ENCODE measurements at places on chromosomes 4 and X.

DNA sequence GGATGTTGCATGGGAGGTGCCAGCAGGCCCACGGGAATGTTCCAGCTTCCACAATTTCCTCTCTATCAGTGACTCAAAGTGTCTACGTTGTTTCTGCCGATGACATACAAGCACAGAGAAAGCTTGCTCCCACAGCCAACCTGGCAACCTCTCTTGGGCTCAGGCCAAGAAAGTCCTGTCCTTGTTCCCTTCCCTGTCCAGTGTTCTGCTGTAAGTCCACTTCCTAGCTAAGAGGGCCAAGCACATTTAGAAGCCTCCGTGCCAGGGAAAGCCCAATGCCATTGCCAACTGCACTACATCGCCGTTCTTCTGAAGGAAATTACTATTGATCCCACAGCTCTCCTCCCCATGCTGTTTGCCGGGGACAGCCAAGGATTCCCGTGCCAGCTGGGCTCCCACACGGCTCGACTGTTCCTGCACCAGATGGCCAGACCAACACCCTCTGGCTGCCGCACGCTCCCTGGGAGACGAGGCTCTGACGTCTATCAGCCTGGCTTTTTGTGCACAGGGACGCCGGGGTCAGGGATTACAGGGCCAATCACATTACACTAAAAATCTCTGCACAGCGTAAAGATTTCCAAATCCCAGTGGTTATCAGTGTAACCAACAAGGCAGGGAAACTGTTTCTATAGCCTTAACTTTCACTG is 284.0 kb downstream of the BCOR start:
- H3K36me3 ChIP-seq, result no peaks in the 10 kb centered on the region
- H3K27me3 ChIP-seq, result no peaks in the 10 kb centered on the region
- no peak overlapping the region for H3K4me3 ChIP-seq
- H3K4me1 ChIP-seq, result peaks cover 9% of the 10 kb centered on the region

- H3K36me3 ChIP-seq, result no peaks in the 10 kb centered on the region
- H3K27me3 ChIP-seq, result no peaks in the 10 kb centered on the region
- DNase-seq, result no peak
- H3K4me3 ChIP-seq, result no peak overlapping the region
These were observed 55.8 kb downstream of the DCTD start for GRCh38 chr4:182861346-182861745.

GRCh38 chr4:7553280-7553679 is 118.5 kb upstream of the PSAPL1 start:
- H3K27ac ChIP-seq, result no peak overlapping the region
- no peak for DNase-seq
- peaks cover 8% of the 10 kb centered on the region for H3K27me3 ChIP-seq
- no peaks in the 10 kb centered on the region for H3K4me1 ChIP-seq
- H3K36me3 ChIP-seq, result peaks cover 6% of the 10 kb centered on the region

DNA sequence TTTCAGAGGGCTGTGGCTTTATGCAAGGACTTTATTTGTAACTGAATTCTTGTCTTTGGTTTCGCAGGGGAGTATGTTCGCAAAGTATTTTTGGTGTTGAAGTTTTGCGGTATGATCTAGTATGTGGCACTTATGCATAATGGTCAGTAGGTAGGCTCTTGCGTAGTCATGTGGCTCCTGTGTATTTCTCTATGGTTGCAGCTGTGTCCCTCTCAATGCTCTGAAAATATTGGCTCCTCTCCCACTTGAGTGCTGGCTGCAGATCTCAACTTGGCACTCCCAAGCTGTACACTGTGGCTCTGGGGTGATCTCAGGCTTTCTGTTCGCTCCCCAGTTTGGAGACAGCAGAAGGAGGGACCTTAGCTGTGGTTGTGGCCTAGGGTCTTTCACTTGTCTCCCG is 24.8 kb downstream of the ARMCX5 start:
- no peaks in the 10 kb centered on the region for H3K27me3 ChIP-seq
- no peak for DNase-seq
- H3K36me3 ChIP-seq, result peaks cover 32% of the 10 kb centered on the region

DNA sequence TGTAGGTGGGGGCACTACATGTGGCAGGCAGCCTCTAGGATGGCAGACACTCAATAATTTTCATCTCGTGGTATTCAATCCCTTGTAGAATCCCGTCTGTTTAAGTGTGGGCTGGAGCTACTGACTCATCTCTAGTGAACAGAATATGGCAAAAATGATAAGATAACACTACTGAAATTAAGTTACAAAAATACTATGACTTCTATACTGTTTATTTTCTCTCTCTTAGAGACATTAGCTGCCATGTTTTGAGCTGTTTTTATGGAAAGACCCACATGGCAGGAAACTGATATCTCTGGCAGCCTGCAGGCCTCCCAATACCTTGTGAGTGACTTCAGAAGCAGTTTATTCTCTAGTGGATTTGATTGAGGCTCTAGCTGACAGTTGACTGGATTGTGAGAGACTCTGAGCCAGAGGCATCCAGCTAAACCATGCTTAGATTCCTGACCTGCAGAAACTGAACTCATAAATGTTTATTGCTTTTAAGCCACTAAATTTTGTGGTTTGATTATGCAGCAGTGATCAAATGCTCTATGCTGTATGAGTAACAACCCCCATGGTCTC is 298.8 kb upstream of the CTSO start:
- DNase-seq, result no peak
- no peak overlapping the region for H3K4me3 ChIP-seq
- H3K27ac ChIP-seq, result no peak overlapping the region
- H3K36me3 ChIP-seq, result no peaks in the 10 kb centered on the region

- no peaks in the 10 kb centered on the region for H3K4me1 ChIP-seq
- no peak for DNase-seq
- H3K27ac ChIP-seq, result no peak overlapping the region
- H3K4me3 ChIP-seq, result no peak overlapping the region
- H3K27me3 ChIP-seq, result no peaks in the 10 kb centered on the region
These were observed 975.8 kb downstream of the C4orf33 start for GRCh38 chr4:130071746-130072145.

GRCh38 chr4:94126669-94127068 is 81.0 kb upstream of the SMARCAD1 start:
- no peaks in the 10 kb centered on the region for H3K4me1 ChIP-seq
- no peak overlapping the region for H3K27ac ChIP-seq
- no peaks in the 10 kb centered on the region for H3K27me3 ChIP-seq
- H3K4me3 ChIP-seq, result no peak overlapping the region
- H3K36me3 ChIP-seq, result no peaks in the 10 kb centered on the region

DNA sequence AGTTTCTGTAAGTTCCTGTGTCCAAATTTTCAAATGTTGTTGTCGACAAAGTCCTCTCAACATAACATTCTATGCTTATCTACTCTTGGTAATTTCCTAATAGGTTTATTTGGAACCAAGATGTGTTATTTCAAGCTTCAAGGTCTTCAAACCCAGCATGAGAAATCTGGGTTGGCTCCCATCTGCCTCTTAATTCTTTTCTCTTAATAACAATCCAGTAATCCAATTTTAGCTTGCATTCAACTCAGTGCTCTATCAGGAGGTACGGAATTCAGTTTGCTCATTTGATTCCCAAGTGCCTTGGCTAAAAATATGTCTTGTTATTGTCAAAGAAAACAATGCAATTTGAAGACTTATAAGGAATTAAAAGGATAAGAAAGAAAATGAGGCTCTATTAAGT is 235.5 kb upstream of the MID1 start:
- no peak for DNase-seq
- no peak overlapping the region for H3K27ac ChIP-seq
- H3K4me3 ChIP-seq, result no peak overlapping the region
- no peaks in the 10 kb centered on the region for H3K4me1 ChIP-seq
- no peaks in the 10 kb centered on the region for H3K27me3 ChIP-seq
- no peaks in the 10 kb centered on the region for H3K36me3 ChIP-seq

GRCh38 chr4:154707877-154708276 is 35.9 kb upstream of the LRAT start:
- DNase-seq, result no peak
- peaks cover 5% of the 10 kb centered on the region for H3K27me3 ChIP-seq
- no peak overlapping the region for H3K4me3 ChIP-seq

- no peaks in the 10 kb centered on the region for H3K27me3 ChIP-seq
- no peaks in the 10 kb centered on the region for H3K4me1 ChIP-seq
- no peaks in the 10 kb centered on the region for H3K36me3 ChIP-seq
- H3K27ac ChIP-seq, result no peak overlapping the region
- no peak overlapping the region for H3K4me3 ChIP-seq
These were observed 12.4 kb downstream of the PLP1 start for GRCh38 chrX:103789004-103789403.

DNA sequence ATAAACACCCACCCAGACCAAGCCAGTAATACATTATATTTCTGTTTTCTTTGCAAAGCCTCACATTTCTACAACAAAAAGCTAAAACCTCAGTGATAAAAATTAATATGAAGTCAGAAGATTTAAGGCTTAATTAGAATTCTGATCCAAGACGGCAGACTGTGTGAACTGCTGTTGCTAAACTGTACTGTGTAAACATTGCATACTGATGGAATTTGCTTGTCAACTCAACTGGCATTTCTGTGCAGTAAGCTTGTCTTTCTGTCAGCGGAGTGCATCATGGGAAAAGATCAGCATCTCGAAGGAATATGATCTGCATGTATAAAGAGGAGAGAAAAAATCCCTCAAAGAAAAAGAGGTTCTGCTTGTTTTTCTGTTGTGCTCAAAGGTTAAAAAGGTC is 69.4 kb upstream of the SPANXB1 start:
- H3K27me3 ChIP-seq, result no peaks in the 10 kb centered on the region
- no peak overlapping the region for H3K4me3 ChIP-seq
- no peaks in the 10 kb centered on the region for H3K36me3 ChIP-seq
- H3K27ac ChIP-seq, result no peak overlapping the region
- no peaks in the 10 kb centered on the region for H3K4me1 ChIP-seq

GRCh38 chr4:100889401-100889800 is 371.6 kb upstream of the EMCN start:
- no peak for DNase-seq
- H3K27me3 ChIP-seq, result peaks cover 7% of the 10 kb centered on the region
- no peak overlapping the region for H3K27ac ChIP-seq

GRCh38 chr4:184421533-184422155 is 52.7 kb downstream of the IRF2 start:
- H3K4me1 ChIP-seq, result peaks cover 84% of the 10 kb centered on the region
- H3K36me3 ChIP-seq, result peaks cover 83% of the 10 kb centered on the region
- H3K27ac ChIP-seq, result peak overlapping the region; percentile 96
- no peak overlapping the region for H3K4me3 ChIP-seq

DNA sequence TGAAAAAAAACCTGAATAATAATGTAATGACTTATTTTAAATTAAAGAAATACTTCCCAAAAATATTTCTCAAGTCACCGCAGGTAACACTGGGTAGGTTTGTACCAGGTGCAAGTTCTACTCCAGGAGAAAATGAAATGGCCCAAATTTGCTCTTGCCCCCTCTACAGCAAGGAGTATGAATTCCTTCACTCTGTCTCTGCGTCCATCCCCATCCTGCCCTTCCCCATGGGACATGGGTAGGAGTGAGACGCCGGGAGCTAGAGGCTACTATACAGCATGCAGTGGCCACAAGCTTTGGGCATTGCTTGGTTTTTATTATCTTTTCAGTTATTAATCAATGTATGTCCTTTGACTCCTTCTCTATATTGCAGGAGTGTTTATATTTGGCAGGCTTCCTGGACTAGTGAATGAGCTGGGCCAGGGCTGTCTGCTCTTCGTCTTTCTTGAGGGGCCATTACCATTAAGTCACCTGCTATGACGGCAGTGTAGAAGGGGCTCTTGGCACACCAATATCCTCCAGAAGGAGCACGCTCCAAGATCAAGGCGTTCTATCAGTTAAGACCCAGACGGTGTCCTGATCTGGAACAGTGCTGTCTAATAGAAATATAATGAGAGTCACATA is 149.6 kb downstream of the ENPP6 start:
- DNase-seq, result no peak
- no peak overlapping the region for H3K27ac ChIP-seq
- H3K4me3 ChIP-seq, result no peak overlapping the region
- peaks cover 18% of the 10 kb centered on the region for H3K27me3 ChIP-seq

DNA sequence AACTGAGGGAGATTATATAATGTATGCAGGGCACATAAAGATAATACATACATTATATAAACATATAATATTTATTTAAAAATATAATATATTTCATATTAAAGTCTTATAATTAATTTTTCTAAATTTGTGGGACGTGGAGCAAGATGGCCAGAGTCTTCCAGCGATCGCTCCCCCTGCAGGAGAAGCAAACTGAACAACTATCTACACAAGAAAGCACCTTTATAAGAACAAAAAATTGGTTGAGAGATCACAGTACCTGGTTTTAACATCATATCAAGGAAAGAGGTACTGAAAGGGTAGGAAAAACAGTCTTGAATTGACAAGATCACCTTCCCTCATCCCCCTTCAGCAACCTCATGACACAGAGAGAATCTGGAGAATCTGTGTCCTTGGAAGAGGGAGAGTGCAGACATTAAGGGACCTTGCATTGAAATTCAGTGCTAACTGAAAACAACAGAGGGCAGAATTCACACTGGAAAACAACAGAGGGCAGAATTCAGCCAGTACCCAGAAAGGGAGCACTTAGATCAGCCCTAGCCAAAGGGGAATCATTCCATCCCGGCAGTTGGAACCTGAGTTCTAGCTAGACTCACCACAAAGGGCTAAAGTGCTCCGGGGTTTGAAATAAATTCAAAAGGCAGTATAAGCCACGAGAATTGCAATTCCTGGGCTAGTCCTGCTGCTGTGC is 262.5 kb upstream of the NDST3 start:
- no peak overlapping the region for H3K27ac ChIP-seq
- no peak overlapping the region for H3K4me3 ChIP-seq
- no peaks in the 10 kb centered on the region for H3K27me3 ChIP-seq
- H3K36me3 ChIP-seq, result no peaks in the 10 kb centered on the region

DNA sequence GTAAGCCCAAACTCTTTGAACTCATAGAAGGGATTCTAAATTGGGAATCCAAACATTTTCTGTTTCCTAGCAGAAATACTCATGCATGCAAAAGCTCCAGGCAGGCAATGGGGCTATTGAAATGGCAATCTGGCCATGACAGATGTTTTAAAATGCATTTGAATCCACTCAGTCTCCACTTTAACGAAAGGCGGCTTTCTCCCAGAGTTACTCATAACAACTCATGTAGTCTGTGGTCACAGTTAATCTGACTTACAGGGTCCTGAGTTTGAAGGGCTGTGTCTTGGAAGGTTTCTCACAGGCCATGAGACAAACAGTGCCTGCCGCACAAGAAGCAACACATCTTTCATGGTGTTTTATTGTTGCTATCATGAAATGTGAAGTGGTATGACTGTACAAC is 185.7 kb downstream of the AMELX start:
- no peaks in the 10 kb centered on the region for H3K36me3 ChIP-seq
- DNase-seq, result no peak
- no peak overlapping the region for H3K4me3 ChIP-seq
- H3K27ac ChIP-seq, result no peak overlapping the region
- peaks cover 1% of the 10 kb centered on the region for H3K27me3 ChIP-seq

DNA sequence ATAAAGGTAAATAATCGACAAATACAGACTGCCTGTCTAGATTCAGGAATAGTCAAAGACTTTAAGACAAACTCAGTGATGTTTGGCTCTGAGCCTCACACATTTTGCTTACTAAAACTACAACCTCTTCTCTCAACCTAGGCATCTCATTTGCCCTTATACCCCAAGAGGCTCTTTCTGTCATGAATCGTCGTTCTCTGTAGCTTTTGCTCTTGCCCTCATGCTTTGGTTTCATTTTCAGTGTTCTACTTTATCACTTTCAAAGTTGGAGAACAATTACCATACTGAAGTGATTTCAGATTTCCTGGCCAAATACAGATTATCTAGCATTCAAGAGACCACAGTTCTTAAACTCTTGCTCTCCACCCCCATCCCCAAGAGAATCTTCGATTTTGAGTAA is 114.1 kb upstream of the RAP2C start:
- peaks cover 2% of the 10 kb centered on the region for H3K4me1 ChIP-seq
- no peak for DNase-seq
- no peaks in the 10 kb centered on the region for H3K36me3 ChIP-seq
- H3K4me3 ChIP-seq, result no peak overlapping the region

- no peak for DNase-seq
- H3K4me3 ChIP-seq, result no peak overlapping the region
- no peak overlapping the region for H3K27ac ChIP-seq
- H3K36me3 ChIP-seq, result no peaks in the 10 kb centered on the region
- H3K27me3 ChIP-seq, result no peaks in the 10 kb centered on the region
- peaks cover 15% of the 10 kb centered on the region for H3K4me1 ChIP-seq
These were observed 30.3 kb downstream of the INPP4B start for GRCh38 chr4:142815834-142816233.

Measured in naive thymus-derived CD8-positive, alpha-beta T cell (primary cell).